ENCODE measurements at places on chromosomes 5 and 9. TPM values are rescaled to one million over a fixed set of nuclear protein-coding genes. Genes with fewer than 3 reads are reported as not detected.

NDUFS4 gene
- total RNA-seq: 102 TPM

ANKRD18B gene
- total RNA-seq: 6.7 TPM

PFN3 gene
- not detected for total RNA-seq

ADAMTS19 gene
- total RNA-seq: not detected

MEGF10 gene
- total RNA-seq: not detected

FOXD4L6 gene
- not detected for total RNA-seq

ABO gene
- total RNA-seq: not detected

ZNF354C gene
- 0.71 TPM for total RNA-seq

IRX2 gene
- total RNA-seq: 2.1 TPM

CD72 gene
- total RNA-seq: 0.36 TPM

WHRN gene
- total RNA-seq: 5.0 TPM

SLC6A19 gene
- 0.22 TPM for total RNA-seq

COL5A1 gene
- 41.9 TPM for total RNA-seq

IL13 gene
- not detected for total RNA-seq

SEMA5A gene
- total RNA-seq: not detected

TRPM3 gene
- total RNA-seq: not detected

OBP2B gene
- total RNA-seq: not detected

FAM151B gene
- total RNA-seq: 1.8 TPM

HTR4 gene
- total RNA-seq: not detected

GLRA1 gene
- total RNA-seq: not detected

OR1J2 gene
- total RNA-seq: not detected

TMEM252 gene
- not detected for total RNA-seq

DNAH5 gene
- total RNA-seq: 2.1 TPM

IFNA21 gene
- not detected for total RNA-seq

HACD4 gene
- 1.1 TPM for total RNA-seq

SMIM32 gene
- total RNA-seq: not detected

MRPL50 gene
- total RNA-seq: 12.5 TPM

BAAT gene
- total RNA-seq: 0.23 TPM

WNT8A gene
- total RNA-seq: not detected

FRRS1L gene
- 0.13 TPM for total RNA-seq

G3BP1 gene
- total RNA-seq: 138 TPM

OR1Q1 gene
- total RNA-seq: not detected

CDK5RAP2 gene
- 27.6 TPM for total RNA-seq

PCDHGA9 gene
- 0.06 TPM for total RNA-seq

TMEM161B gene
- total RNA-seq: 9.5 TPM

BTNL3 gene
- total RNA-seq: not detected

OR1N1 gene
- total RNA-seq: not detected

ARHGEF28 gene
- total RNA-seq: 11.5 TPM

EFNA5 gene
- 19.2 TPM for total RNA-seq

TOMM5 gene
- total RNA-seq: 314 TPM

OSTF1 gene
- total RNA-seq: 16.8 TPM

SLC27A6 gene
- 0.06 TPM for total RNA-seq

SPDL1 gene
- total RNA-seq: 55.8 TPM

TXNDC15 gene
- 42.9 TPM for total RNA-seq

AGXT2 gene
- total RNA-seq: not detected

CARD9 gene
- total RNA-seq: 1.3 TPM

GCNT1 gene
- total RNA-seq: 2.6 TPM

GLDC gene
- total RNA-seq: 13.3 TPM

NR2F1 gene
- 4.8 TPM for total RNA-seq

RNF183 gene
- not detected for total RNA-seq

CARTPT gene
- total RNA-seq: not detected

PCDHB1 gene
- total RNA-seq: not detected

HRH2 gene
- total RNA-seq: 0.51 TPM

FOXD4L4 gene
- not detected for total RNA-seq

CDC25C gene
- total RNA-seq: 10.5 TPM

SLC6A3 gene
- total RNA-seq: 0.87 TPM

C9orf85 gene
- 12.2 TPM for total RNA-seq

ADGRV1 gene
- 0.62 TPM for total RNA-seq

Measured in A549 treated with Mapracorat at 1 μM for 4 hours (cell line).